ENCODE measurements at places on chromosomes 12 and 14.

DNA sequence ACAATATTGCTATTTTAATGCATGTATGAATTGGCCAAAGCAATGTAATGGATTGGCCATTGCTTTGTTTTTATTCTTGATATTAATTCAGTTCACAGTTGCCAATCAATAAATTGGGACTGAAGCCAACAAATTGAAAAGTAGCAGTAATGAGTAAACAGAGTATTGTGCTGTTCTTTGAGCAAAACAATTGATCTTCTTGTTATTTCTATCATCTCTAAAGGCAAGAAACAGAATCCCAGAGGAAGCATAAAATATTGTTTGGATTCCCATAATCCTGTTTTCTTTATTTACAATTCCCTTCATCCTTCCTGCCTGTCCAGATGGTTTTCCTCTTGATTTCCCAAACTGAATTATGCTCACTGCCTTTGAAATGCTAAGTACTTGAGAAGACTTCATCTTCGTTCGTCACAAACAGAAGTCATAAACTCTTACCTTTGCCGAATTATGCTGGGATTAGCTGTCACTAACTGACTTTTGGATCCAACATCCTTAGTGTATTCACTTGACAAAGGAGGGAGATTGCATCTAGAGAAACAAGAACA, 85.9 kb downstream of the ST8SIA1 start:
- DNase-seq, result no peak

- DNase-seq, result no peak
Observed at GRCh38 chr12:8781381-8782127, 40.9 kb upstream of the A2ML1 start.

GRCh38 chr12:22329621-22330020, 4.9 kb downstream of the ST8SIA1 start:
- DNase-seq, result no peak

DNA sequence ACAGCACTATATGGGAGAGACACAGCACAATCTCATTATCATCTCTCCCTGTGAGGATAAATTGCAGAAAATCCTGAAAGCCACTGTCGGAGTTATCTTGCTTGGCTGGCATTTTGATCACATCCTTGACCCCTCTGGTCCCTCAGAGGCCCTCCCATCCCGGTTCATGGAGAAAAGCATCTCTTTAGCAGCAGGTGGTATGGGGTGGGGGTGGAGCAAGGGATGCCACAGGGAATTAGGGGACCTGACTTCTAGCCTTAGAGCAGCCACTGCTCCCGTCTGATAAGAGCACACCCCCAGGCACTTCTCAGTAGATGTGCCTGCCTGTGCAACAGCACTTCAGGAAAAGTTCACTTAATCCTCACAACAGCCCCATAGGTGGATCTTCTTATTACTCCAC, 38.6 kb downstream of the GRIN2B start:
- no peak for DNase-seq

- no peak for DNase-seq
Observed at GRCh38 chr14:83529531-83529930, 1995.9 kb upstream of the SEL1L start.

DNA sequence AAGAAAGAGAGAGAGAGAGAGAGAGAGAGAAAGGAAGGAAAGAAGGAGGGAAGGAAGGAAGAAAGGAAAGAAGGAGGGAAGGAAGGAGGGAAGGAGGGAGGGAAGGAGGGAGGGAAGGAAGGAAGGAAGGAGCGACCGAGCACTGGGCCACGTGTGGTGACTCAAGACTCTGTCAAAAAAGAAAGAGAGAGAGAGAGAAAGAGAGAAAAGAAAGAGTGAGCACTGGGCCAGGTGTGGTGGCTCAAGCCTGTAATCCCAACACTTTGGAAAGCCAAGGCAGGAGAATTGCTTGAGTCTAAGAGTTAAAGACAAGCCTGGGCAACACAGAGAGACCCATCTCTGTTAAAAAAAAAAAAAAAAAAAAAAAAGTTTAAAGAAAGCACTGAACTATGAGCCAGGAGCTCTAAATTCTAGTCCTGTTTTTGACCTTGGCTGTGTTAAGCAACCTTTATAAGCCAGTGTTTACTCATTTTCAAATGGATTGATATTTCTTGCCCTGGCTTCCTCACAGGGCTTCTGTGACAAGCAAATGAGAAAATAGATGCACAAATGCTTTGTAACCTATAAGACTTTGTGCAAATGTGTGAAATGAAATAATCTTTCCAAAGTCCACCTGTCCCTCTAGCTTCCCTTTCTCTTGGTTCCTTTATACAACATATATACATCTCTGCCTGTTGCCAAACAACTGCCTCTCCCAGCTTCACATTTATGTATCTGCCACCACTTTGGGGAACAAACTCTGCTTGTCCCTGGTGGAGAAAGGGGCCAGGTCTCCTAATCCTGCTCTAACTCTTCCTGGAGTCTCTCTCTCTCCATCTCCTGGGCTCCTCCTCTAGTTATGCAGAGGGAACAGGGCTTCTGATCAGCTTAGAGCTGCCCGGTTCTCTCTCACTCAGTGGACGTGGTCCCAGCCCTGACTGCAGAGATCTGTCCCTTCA, 16.1 kb upstream of the PLEKHG6 start:
- DNase-seq, result no peak

- no peak for DNase-seq
Observed at GRCh38 chr14:105941226-105942166, 415.1 kb downstream of the TMEM121 start.

DNA sequence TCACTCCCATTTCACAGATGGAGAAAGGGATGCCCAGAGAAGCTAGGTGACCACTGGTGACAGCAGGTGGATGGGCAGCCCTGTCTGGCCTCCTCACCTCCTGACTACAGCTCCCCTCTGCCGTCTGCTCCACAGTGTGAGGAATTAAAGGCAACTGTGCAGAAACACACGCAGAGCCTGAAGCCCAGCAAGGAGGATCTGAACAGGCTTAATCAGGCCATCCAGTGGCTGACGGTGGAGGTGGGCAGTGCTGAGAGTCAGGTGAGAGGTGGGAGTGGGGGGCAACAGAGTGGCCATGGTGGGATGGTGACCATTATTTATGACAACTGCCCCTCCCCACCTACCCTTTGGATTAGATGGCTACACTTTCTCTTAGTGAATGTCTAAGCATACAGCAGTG, 1.2 kb downstream of the KRT86 start:
- no peak for DNase-seq

- DNase-seq, result no peak
Observed at GRCh38 chr12:41527062-41527461, 338.9 kb downstream of the PDZRN4 start.

DNA sequence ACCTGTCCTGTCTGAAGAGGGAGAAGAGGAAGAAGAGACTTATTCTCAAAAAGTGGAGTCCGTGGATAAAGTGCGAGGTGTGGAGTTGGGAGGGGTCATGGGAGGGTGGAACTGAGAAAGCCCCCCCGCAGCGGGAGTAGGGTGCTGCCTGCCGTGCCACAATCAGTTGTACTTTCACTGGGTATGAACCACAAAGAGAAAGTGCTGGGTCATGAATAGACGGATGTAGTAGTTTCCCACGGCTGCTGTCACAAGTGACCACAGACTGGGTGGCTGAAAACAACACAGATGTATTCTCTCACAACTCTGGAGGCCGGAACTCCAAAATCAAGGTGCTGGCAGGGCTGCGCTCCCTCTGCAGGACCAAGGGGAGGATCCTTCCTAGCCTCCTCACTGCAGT, 5.5 kb downstream of the DNAH10 start:
- DNase-seq, result no peak

- DNase-seq, result peak; percentile 45
Observed at GRCh38 chr14:62162998-62163589, 400.9 kb downstream of the SNAPC1 start.

DNA sequence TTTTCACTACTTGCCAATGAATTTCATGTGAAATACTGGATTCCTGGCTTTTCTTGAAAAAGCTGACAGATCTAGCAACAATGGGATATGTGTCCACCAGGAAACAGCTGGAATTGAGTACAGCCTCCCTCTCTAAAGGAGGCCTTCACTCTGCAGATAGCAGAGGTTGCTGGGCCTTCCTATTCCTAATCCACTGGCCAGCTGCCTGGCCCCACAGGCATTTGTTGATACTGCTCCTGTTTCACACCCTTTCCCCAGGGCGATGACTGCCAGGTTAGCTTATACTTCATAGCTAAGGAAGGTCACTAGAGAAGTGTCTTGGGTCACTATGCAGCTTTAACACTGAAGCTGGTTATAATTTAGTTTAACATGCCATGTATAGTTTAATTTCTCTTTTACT, 87.5 kb upstream of the PDZRN4 start:
- no peak for DNase-seq

GRCh38 chr12:43675048-43675904, 83.3 kb downstream of the PUS7L start:
- DNase-seq, result no peak

- no peak for DNase-seq
Observed at GRCh38 chr12:29088611-29089219, 60.4 kb upstream of the FAR2 start.

DNA sequence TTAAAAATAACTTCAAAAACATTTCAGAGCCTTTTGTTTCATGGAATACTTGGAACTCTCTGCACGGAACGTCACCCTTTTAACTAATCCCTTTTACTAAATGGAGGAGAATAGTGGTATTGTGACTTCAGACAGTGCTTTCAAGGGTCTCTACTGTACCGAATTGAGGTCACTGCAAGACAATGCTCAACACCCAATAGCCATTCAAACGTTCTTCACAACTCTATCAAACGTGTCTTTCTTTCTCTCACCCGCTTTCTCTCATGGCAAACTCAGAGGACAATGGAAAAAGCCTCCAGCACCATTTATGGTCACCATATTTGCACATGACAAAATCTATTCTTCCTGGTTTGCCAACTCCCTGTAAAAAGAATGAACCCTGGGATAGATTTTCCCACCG, 132.1 kb upstream of the SOX5 start:
- DNase-seq, result no peak

- no peak for DNase-seq
Observed at GRCh38 chr12:29207120-29207519, 58.0 kb downstream of the FAR2 start.

- no peak for DNase-seq
Observed at GRCh38 chr12:3102771-3103410, 25.7 kb downstream of the TSPAN9 start.

- no peak for DNase-seq
Observed at GRCh38 chr14:91225025-91225424, 19.5 kb downstream of the GPR68 start.

DNA sequence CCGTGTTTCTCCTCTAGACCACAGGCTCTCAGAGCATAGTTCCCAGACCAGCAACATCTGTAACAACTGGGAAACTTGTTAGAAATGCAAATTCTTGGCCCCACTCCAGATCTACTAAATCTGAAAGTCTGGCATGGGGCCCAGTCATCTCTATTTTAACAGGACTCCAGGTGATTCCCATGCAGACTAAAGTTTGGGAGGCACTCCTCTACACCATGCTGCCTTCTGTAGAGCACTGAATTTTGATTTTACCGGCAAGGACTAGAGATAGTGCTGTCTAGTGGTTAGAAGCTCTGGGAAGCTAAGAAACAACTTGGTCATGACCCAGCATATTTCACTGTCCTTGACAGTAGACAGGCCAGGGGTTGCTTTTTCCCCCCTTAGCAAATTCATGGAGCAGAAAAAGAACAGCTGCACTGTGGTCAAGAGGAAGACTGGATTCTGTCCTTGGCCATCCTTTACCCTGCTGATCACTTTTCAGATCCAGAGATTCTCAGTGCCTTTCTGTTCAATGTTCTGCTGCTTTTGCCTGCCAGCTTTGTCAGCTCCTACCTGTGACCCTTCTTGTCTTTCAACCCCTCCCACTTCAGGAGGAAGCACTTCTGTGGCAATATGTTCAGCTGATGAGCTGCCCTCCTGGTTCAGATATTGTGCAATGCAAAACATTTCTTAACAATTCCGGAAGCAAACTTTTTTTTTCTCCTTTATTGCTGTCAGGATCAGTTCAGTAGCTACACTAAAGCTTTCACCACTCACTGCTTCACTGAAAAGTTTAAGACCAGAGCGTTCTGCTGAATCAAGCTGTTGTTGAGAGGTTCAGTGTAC, 133.8 kb upstream of the NUDT4 start:
- DNase-seq, result no peak

DNA sequence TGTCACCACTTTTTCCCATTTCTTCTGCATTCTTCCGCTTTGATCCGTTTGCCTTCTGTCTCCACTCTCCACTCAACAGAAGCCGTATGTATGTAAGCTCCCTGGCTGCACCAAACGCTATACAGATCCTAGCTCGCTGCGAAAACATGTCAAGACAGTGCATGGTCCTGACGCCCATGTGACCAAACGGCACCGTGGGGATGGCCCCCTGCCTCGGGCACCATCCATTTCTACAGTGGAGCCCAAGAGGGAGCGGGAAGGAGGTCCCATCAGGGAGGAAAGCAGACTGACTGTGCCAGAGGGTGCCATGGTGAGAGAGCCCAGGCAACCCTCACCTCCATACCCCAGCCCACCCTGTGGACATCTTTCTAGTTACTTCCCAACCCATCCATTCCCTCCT, 8.3 kb downstream of the GLI1 start:
- DNase-seq, result no peak

GRCh38 chr12:124525927-124526692, 41.3 kb downstream of the NCOR2 start:
- DNase-seq, result no peak

DNA sequence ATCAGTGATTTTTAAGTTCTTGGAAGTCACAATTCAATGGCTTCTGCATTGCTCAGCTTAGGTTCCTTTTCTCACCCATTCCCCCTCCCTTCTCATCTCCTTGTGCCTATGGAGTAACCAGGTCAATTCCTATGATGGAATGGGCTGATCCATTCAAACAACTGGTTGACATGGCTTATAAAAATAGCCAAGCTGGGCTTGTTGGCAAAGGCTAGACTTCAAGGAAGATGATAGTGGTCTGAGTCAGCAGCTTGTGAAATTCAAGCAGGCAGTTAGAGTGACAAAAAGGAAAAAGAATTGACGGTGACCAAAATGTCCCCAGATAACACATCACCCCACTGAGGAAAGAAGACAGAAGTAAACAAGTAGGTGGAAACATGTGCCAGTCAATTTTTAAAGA, 119.9 kb upstream of the PCED1B start:
- no peak for DNase-seq

GRCh38 chr12:116160231-116160630, 117.3 kb downstream of the MED13L start:
- no peak for DNase-seq

- no peak for DNase-seq
Observed at GRCh38 chr14:51430633-51431032, 190.6 kb downstream of the TMX1 start.

- DNase-seq, result no peak
Observed at GRCh38 chr12:124416516-124417395, 121.9 kb downstream of the RFLNA start.

- no peak for DNase-seq
Observed at GRCh38 chr12:47231456-47231855, 151.7 kb upstream of the AMIGO2 start.

GRCh38 chr12:92334552-92334951, 188.9 kb upstream of the BTG1 start:
- DNase-seq, result no peak

- DNase-seq, result no peak
Observed at GRCh38 chr12:67885375-67886169, 103.7 kb upstream of the IFNG-AS1 start.

Measured in DMS153 (cell line).